ENCODE measurements at places on chromosomes 6 and 20. TPM values are rescaled to one million over a fixed set of nuclear protein-coding genes. Genes with fewer than 3 reads are reported as not detected.

GRCh38 chr6:29685718-29686326 is 4.9 kb upstream of the ZFP57 start:
- no peak for DNase-seq

DNA sequence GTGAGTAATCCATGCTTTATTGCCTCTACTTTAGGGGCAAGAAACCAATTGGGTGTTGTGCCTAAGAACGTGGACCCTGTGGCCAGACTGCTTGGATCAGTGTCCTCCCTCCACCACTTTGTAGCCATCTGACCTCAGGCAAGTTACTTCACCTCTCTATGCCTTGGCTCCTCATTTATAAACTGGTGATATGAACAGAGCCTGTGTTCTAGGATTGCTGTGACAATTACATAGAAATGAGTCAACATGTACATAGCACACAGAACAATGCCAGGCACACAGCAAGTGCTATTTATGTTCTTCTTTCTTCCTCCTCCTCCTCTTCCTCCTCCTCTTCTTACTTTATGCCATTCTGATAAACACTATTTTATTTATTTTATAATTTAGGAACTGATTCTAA is 339.4 kb downstream of the CD83 start:
- DNase-seq: no peak

Gene KIFC1
- total RNA-seq: 1.0 TPM

Gene CLPSL1
- not detected for total RNA-seq

DNA sequence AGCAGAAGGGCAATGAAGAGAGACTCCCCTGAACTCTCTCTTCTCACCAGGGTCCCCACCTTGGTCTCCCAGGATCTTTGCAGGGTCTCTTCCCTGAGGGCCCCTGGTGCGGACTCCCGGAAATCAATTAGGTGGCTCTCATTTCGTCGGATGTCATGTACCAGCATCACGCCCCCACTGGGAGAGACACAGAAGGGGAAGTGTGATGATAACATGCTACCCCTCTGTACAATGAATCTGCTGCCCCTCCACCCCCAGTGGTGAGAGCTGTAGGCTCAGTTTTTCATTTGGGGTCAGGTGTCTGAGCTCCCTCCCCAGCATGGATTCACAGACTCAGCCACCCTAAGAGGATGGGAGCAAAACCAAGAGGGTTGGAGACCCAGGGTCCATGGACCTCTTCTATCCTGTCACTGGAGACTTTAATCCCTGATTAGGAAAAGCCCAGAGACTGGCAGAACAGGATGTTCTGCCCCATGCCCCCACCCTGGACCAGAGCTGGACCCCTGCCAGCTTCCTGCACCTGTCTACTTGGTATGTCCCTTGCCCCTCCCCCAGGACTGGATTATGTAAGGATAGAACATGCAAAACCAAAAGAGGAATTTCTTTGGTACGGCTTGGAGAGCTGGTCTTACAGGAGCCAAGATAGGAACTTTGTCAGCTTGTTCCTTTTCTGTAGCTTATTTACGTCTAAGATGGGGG is 11.1 kb downstream of the GGT7 start:
- DNase-seq: no peak

DNA sequence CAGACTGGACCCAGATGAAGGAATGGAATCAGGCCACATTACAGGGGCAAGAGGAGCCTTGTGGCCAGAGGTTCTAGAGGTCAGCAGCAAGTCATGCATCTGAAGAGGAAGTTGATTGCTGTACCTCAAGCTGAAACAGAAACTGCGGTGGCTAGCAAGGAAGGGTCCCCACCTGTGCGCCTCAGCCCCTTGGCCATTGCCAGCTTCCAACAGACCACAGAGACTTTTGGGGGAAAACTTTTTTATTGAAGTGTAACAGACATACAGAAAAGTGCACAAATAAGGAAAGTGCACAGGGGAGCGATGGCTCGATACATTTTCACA is 26.8 kb upstream of the SLC9A8 start:
- DNase-seq: no peak

- no peak for DNase-seq
These were observed 43.8 kb upstream of the FOXQ1 start for GRCh38 chr6:1267790-1268762.

DNA sequence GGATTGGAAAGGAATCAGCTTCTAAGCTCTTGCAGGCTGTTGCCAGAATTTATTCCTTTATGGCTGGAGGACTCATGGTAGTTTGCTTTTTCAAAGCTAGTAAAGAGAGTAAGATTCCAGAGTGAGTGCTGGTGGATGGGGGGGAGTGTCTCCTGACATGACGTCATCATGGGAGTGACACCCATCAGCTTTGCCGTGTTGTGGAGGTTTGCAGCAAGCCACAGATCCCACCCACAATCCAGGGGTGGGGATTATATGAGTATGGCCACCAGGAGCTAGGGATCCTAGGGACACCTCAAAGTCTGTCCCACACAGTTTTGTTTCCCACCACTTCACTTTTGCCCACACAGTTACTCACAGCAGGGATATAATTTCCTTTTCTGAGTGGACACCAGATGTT is 28.7 kb upstream of the PMEPA1 start:
- DNase-seq: no peak

DNA sequence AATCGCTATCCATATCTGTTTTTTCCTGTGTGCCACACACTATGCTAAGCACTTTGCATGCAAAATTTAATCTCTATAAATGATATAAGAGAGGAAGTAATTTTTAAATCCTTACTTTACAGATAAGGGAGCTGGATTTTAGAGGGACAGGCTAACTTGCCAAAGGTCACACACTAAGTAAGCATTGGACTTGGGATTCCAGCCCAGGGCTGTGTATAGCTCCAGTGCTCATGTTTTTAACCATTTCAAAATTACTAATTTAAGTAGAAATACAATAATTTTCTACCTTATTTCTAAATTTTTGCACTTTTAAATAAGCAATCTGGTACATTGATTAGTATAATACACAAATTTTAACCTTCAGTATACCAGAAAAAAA is 144.6 kb downstream of the UST start:
- DNase-seq: no peak

DNA sequence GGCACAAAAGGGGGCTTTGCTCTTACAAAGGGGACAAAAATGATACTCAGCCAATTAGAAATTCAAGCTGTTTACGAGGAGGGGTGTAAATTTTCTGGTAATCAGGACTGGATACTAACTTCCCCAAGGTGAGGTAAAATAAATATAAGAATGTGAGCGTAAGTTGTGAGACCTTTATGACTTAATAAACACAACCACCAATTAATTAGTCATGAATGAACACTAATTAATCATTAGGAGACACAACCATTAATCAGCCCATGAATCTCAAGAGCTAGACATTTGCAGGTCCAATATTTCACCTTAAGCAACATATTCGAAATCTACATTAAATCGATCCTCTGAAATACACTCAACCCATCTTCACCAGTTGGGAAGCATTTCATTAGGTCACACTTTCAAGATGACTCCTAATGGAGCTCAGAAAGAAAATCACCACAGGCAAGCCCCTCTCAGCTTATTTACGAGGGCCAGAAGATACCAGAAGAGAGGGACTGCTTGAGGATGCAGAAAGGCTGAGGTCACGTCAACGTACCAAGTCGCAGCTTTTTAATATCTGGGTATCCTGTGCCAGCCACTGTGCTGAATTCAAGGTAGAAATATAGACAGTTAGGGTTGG is 2.7 kb downstream of the ADTRP start:
- DNase-seq: no peak

DNA sequence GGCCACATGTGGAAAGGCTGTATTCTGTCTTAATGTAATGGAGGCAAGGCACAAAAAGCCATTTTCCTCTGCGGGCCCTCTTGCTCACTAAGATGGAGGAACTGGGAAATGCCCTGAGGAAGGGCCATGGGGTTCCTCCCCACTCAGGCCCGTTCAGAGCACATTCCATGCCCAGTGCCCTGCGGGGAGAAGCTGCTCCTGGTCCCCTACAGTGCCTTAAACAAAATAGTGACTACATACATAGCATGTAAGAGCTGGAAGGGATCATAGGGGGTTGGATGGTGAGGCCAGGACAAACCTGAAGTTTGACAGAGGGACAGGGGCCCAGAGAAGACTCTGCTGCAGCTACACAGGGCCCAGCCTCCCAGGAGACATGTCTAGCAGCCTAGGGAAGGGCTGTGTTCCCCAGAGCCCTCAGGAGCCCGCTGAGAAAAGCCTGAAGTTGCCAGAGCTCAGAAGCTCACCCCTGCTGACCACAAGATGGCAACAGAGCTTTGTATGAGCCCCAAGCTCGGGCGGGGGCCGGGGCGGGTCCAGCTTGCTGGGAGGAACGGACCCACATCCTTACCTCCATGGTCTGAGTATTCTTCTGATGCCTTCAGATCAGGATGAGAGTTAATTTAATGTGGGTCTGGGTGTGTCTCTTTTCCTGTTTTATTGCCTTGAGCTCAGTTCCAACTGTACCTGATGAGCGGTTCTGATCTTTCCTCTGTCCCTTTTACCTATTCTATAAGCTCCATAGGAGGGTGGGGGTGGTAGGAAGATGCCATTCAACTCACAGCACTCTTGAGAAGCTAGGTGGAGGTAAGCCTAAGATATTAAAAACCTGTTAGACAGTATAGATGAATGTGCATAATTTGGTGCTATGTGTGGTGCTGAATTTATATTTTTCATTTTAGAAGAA is 242.9 kb downstream of the CDC5L start:
- DNase-seq: no peak

DNA sequence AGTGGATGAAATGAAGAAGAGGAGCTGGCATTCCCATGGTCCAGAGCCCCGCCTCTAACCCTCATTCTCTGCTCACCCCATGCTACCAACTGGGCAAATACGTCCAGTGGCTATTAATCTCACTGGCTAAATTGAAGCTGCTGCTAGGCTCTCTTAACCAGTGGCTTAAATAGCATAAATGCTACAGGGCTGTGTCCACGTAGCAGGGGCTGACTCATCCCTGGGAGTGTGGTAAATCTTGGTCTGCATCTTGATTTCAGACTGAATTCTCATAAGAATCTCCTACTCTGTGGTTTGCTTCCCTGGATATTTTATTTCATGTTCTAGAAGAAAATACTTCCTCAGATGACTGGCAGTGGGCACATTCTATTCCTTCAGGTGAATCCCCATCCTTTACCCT is 193.1 kb upstream of the ARG1 start:
- DNase-seq: no peak

DNA sequence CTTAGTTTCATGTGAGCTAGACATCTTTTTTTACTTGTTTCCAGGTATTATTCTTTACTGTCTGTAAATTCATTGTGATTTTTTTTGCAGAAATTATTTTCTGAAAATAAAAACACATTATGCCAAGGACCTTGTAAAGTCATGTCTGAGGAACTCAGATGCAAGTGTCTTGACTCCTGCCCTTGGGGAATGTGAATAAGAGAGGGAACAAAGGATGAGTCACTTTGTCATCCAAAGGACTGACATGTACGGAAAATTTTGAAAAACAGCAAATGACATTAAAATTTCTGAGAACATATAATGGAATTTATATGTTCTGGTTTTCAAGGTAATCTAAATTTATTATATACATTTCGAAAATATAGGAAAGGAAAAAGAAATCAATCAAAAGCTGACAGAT is 660.4 kb downstream of the CD109 start:
- no peak for DNase-seq

- no peak for DNase-seq
These were observed 33.2 kb downstream of the PHACTR1 start for GRCh38 chr6:12749531-12750379.

Gene MYT1
- total RNA-seq: 0.18 TPM

GRCh38 chr20:51098284-51098810 is 75.4 kb upstream of the KCNG1 start:
- DNase-seq: no peak

DNA sequence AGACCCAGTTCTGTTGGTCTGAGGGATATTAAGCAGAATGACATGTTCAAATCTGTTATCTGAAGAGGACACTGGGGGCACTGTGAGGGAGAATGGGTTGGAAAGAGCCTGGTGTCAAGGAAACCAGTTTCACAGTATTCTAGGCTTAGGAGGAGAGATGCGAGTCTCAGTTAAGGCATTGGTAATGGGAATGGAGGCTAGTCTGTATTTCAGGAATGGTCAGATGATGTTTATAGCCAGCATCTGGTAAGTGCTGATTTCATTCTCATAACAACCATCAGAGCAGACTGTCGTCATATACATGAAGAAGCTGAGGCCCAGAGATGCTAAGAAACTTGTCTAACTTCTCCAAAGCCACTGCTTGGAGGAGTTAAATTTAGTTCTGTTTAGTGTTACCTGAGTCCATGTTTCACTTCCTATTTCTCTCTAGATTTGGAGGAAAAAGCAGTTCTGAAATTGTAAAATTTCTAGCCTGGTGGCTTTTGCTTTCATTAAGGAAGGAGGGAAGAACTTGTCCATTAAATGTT is 242.0 kb downstream of the ARID1B start:
- no peak for DNase-seq

GRCh38 chr20:38373231-38373867 is 27.1 kb downstream of the LBP start:
- DNase-seq: no peak

Gene SIRPG
- 0.99 TPM for total RNA-seq

DNA sequence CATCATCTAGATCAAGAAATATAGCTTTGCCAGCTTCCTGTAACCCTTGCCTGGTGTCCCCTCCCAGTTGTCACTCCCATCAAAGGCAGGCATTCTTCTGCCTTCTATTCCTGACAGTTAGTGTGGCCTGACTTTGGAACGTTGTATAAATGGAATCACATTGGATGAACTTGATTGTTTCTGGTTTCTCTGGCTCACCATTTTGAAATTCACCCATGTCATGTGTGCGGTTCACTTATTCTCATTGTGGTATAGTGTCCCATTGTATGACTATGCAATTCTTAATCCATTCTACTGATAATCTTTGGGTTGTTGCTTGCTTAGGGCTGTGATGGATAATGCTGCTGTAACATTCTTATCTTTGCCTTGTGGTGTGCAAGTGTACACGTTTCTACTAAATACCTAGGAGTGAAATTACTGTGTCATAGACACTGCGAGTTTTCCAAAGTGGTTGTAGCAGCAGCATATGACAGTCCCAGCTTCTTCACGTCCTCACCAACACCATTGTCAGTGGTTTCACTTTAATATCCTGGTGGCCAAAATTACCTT is 73.2 kb downstream of the VEGFA start:
- DNase-seq: no peak

Gene PHF10
- 45.0 TPM for total RNA-seq

DNA sequence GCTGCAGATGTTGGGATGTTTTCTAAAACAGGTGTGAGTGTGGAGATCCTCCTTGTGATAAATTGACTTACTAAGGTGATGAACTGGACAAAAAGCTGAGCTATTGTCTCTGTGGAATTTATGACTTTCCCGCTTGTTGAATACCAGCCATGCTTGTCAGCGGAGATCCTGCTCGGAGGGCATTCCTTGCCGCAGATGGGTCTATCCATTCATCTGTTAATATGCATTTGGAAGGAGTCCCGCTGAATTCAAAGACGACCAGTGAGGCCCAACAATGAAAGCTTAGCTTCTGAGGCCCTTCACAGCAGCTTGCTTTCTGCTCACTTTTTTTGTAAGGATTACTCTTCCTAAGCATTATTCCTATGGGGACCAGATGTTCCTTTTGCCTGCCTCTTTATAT is 124.9 kb downstream of the TIAM2 start:
- DNase-seq: no peak

DNA sequence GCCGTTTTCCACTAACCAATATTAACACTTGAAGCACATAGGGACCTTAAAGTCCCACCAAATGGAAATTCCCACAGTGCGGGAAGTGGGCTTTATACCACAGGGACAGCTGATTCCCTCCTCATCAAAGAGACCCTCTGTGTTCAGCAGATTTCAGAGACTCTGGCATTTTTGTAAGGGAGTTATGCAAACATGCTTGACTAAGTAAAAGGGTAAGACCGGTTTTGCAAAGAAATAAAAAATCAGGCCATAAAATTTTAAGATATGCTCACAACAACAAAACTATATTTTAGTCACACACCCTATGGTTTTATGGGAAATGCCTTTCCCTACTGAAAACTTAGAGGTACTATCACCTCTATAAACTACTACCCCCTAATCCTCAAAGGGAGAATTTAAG is 45.4 kb upstream of the SPTLC3 start:
- DNase-seq: no peak
